Cortex of kidney (tissue), 1 donor: ENCODE measurements at places on chromosomes 5 and 9.

- no peak for DNase-seq
These were observed 233.7 kb downstream of the SPOCK1 start for GRCh38 chr5:137265457-137265856.

GRCh38 chr9:78369639-78370219 lies 72.8 kb downstream of the PSAT1 start:
- no peak for DNase-seq

- no peak for DNase-seq
These were observed 108.1 kb upstream of the SPRY4 start for GRCh38 chr5:142432961-142433360.

DNA sequence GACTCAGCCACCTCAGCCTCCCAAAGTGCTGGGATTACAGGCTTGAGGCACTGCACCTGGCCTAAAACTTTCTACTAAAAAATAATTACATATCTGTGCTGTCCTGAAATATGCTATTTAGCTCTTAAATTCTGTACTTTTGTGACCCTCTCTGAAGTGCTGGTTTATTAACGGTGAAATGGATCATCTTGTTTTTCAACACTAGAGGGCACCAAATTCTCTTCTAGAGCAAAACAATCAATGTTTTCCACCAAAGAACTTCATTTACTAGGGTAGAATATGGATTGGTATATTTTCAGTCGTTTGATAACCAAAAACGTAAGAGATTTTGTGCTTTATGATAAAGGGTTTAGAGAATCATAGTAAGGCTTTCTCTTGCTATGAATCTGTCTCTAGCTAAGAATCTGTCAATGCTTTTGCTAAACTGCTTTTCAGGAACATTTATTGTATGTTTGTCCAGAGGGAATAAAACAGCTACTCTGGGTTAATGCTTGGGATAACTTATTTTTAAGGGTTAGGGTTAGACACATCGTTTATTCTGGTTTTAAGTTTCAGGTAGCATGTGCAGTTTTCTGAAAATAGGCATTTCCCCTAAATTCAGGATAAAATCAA lies 63.6 kb downstream of the RNF180 start:
- DNase-seq = no peak

DNA sequence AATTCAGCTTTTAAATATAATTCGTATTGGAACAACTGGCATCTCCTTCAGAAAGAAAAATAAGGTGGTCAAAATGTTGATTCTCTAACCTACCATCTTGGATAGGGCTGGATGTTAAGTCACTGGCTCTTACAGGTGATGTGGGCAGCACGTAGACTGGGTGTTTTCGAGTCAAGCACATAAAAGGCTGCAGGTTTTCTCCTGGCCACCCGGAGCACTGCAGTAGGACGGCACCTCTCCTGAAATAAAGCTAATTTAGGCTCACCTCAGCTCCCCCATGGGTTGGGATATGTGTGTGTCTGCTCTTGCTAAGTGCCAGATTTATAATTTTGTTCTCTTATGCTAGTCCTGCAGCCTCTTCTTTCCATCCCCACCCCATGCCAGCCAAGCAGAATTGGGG lies 80.3 kb downstream of the IQGAP2 start:
- DNase-seq = no peak

DNA sequence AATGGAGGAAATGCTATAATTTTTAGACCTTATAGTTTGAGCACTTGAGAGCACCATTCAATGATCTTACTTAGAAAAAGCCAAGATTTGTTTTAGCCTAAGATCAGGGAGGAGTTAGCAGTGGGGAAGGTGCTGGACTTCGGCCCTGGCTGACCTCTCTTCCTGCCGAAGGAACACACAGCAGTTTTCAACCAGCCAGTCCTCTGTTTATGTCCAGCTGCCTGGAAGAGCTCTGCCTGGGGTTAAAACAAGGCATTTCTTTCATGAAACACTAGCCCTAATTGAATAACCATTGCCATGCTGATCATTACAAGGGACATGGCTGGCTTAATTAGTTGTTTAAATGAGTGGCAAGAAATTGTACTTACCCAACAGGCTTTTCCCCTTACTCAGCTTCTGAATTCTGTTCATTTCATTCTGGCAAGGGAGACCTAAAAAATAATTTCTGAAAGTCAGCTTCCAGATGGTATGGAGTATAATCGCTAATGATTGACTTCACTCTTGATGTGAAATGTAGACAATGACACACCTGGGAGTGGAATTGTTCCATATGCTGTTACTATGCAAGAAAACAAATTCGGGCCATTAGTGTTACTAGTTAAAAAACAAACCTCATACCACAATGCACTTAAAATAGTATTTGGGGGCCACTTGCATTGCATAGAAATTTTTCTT lies 514.2 kb downstream of the SPOCK1 start:
- no peak for DNase-seq

GRCh38 chr5:150394131-150394530 lies 18.6 kb downstream of the CD74 start:
- no peak for DNase-seq

GRCh38 chr5:27472871-27473270 lies 434.5 kb upstream of the CDH9 start:
- no peak for DNase-seq

- no peak for DNase-seq
These were observed 4.8 kb upstream of the NSMF start for GRCh38 chr9:137463931-137464290.

DNA sequence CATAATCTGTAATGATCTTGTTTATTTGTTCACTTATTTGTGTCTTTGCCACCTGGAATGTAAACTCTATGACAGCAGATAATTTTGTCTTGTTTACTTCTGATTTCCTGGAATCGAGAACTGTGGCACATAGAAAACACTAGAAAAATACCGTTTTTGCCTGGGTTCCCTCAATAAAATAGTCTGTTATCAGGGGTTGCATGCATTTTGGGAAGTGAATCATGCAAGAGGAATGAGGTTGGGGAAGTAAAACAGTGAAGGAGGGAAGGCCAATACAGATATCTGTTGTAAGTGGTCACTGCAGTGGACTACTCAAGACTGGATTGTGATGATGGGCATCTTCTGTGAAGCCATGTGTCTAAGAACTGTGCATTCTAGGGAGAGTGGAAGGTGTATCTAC lies 45.2 kb upstream of the IL6ST start:
- no peak for DNase-seq

- DNase-seq = no peak
These were observed 89.3 kb downstream of the MACIR start for GRCh38 chr5:103347716-103348423.

DNA sequence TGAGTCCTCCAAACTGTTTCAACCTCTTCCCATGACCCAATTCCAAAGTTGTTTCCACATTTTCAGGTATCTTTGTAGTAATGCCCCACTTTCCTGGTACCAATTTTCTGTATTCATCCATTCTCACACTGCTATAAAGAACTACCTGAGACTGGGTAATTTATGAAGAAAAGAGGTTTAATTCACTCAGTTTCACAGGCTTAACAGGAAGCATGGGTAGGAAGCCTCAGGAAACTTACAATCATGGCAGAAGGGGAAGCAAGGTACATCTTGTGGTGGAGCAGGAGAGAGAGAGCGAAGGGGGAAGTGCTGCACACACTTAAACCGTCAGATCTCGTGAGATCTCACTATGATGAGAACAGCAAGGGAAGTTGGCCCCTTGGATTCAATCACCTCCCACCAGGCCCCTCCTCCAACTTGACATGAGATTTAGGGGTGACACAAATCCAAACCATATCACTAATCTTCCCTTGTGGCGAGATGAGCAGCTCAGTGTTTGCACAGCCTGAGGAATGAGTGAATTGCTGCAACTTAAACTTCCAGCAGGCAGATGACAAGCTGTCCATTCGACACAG lies 42.9 kb downstream of the TRIP13 start:
- no peak for DNase-seq

DNA sequence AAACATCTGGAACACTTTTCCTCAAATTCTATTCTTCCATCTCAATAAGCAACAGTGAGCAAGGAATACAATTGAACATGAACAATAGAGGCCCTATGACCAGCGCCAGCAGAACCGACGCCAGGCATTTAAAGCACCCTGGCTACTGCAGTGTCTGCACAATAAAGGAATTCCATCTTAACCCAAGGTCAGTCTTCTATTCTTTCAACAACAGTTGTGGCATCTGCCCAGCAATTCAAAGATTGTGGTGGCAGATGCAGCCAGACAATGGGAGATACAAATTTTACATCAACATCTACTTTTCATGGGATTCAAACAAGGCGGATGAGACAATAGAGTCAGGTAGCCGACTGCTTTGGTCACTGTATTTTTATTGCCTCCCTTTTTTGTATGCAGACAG lies 65.9 kb downstream of the ELL2 start:
- no peak for DNase-seq

DNA sequence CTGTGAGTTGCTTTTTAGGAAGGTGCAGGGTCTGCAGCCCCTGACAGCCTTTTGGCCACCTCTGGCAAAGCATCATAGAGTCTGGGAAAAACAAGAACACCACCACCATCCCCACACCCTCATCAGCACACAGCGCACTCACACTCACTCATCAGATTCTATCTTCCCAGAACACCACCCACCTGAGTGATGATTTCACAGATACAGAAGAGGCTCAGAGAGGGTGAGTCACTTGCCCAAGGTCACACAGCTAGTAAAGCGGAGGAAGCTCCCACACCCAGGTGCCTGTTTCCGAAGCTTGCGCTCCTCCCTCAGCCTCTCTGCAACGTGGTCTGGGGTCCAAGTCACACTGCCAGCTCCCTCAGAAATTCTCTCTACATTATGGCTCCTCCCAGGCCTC lies 41.8 kb upstream of the HRH2 start:
- DNase-seq = no peak

GRCh38 chr9:110847671-110848070 lies 179.1 kb downstream of the MUSK start:
- DNase-seq = no peak

DNA sequence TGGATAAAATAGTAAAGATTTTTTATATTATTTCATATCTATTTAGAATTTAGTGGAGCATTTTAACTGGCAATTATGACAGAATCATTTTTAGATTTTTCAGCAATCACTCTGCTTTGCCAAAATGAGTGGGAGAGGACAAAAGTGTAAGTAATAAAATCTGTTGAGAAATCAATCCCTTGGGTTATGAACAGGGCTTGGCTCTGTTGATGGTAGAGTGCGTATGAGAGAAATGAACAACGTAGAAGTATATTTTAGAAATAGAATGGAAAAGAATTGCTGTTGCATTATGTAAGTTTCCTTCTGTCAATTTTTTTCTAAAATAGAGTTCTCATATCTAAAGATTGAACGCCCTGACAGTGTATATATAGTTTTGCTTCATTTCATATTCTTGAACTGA lies 154.1 kb upstream of the PRDM9 start:
- DNase-seq = no peak

DNA sequence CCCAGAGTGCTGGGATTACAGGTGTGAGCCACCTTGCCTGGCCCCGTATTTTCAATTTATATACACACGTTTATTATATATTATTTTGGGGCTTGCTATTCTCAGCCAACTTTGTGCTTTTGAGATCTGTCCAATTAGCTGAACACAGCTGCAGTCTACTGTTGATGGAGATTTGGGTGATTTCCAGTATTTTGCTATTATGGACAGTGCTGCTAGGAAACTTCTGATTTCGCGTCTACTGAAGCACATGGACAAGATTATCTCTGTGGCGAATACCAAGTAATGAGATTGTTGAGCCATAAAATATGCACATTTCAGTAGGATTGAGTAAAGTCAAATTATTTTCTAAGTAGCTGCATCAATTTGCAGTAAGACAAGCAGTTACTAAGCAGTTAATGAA lies 1731.2 kb upstream of the CDH6 start:
- DNase-seq = no peak

DNA sequence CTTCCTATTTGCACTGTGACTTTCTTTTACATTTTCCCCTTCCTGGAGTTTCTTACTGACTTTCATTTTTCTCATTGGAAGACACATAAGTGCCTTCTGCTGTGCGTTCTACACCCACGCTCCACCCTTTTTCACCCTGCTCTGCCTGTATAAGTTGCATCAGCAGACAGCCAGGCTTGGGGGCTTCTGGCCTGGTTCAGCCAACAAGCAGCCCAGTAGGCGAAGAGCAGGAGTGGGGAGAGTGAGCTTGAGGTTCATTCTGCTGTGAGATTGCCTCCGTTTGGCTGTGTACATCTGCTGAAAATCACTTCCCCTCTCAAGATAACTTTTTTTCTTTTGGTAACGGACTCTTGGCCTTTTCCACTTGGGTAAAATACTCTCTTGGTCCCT lies 38.4 kb downstream of the RASGRF2 start:
- DNase-seq = no peak

DNA sequence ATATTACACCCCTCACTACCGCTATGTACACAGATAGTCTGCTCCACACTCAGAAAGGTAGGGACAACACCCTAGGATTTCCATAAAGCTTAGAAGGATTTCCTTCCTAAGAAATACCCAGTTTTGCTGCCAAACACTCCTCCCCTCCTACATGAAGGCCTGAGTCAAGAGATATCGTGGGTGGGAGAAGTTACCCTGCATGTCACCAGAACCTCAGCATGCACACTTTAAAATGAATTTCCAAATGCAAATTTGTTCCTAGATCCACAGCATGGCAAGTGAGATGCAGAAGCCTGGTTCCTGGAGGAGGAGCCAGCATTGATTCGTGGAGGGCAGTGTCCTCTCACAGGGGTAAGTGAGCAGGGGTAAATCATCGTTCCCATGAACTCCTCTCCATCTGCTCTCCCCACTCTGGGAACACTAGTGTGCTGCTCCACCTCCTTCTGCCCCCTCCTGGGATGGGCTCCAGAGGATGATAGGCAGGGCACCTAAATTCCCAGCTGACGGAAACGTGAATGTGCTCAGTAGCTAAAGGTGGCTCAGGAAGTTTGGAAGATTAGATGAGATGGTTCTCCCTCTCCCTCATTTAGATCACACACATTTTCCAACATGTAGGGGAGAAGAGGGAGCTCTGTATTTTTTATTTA lies 76.7 kb downstream of the PDE4D start:
- no peak for DNase-seq

DNA sequence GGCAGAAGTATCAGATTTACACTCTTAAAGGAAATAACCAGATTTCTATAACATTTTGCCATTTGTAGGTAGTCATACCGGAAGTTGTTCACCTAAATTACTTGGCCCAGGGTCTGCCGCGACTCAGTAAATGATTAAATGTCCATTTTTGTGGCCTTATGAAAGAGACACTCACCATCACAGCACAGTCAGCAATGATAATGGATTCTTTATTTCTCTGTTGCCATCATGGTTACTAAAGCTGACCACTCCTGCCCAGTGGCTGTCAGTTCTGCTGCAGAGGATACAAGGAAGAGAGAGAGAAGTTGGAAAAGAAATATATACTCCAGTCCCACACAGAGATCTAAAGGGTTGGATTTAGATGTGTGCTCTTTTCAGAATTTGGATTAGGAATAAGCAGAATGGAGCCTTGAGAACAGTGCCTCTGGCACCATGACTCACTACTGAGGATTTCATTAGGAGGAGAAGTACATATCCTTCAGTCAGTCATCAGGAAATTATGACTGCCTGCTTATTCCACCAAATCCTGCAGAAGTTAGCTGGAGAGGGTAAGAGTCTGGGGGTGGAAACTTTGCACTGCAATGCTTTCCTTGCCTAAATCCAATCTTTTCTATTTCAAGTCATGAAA lies 72.8 kb upstream of the EFNA5 start:
- no peak for DNase-seq

GRCh38 chr5:39599721-39600431 lies 175.1 kb upstream of the DAB2 start:
- no peak for DNase-seq

- no peak for DNase-seq
These were observed 25.1 kb downstream of the ERGIC1 start for GRCh38 chr5:172858990-172859811.
